ENCODE measurements at places on chromosomes 6 and 20.

DNA sequence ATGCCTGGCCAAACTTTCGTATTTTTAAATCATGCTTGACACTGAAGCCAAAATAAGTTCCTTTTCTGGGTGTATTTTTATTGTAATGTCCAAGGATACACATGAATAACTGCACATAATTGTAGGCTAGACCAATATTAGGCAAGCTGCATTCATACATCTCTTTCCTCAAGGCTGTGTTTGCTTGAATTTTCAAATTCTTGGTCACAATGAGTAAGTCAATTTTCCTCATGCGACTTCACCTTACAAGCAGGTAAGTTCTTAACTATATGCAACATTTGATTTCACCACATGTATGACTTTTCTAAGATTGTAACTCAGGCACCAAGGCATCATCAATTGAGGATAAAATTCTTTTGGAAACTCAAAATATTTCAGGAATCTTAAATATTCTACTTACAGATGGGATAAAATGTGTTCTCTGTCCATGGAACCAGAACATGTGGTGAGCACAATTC is 112.4 kb upstream of the ZNF217 start:
- no peak for DNase-seq

DNA sequence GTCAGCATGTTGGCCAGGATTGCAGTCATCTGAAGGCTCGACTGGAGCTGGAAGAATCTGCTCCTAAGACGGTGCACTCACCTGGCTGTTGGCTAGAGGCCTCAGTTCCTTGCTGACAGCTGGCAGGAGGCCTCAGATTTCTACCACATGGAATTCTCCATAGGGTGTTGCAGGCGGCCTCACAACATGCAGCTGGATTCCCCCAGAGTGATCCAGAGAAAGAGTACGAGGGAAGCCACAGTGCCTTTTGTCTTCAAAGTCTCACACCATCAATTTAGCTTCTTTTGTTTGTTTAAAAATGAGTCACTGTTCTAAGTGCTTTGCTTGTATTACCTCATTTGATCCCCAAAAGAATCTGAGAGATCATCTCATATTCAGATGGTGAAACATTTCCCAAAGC is 65.5 kb upstream of the FYN start:
- no peak for DNase-seq

DNA sequence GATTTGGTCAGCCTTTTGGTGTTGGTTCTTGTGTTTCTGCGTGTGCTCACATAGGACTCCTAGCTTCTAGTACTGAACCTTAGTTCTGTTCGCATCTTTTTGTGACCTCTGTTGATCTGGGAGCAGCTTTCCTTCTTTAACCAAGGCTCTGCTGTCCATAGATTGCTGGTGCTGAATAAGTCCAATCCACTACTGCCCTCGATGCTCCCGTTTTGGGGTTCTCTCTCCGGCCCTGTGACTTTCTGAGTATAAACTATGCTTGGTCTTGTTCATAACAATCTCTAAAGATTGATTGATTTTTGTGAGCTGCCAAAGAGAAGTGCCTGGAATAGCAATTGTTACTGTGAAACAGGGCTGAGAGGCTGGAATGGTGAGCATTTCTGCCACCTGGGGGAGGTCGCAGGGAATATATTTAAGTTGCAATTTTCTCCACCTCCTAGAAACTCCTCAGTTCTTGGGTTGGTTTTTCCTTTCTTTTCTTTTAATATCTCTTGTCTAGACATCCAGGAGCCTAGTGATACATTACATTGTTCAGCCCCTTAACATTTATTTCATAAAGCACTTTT is 422.9 kb upstream of the CHD6 start:
- DNase-seq, result no peak

GRCh38 chr6:41696788-41697187 is 38.6 kb downstream of the TFEB start:
- no peak for DNase-seq

DNA sequence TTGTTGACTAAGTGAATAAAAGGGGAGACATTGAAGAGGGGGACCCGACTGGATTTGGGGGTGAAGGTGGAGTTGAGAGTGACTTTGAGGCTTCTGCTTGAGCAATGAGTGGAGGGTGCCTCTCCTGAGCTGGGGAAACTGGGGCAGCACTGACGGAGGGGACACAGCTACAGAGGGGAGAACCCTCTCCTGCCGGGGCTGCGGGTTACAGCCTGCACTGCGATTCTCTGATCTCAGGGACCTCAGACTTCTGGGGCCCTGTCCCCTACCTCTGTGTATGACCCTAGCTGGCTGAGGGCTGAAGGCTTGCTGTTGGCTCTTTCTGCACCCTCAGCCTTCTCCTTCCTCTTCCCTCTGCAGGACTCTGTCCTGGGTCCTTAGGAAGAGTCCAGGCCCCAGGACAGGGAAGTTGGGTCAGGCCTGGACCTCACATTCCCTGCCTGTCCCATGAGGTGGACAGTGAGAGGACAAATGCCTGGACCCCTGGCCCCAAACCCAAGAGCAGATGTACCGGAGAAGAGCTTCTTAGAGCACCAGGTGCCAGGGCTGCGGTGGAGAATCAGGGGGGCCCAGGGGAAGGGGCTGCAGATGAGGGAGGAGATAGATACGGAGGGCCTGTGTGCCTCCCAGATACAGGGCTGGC is 13.7 kb upstream of the FAM110A start:
- no peak for DNase-seq

Data from AG09309 (cell line).